Osteoblast (primary cell): ENCODE measurements at places on chromosomes 2 and 18. TPM values are rescaled to one million over a fixed set of nuclear protein-coding genes. Genes with fewer than 3 reads are reported as not detected.

The RIT2 gene
- total RNA-seq, result not detected in 2 replicates

The TMEM163 gene
- total RNA-seq, result under 0.01 TPM in 1 of 2 replicates, not detected in the other

The RPE gene
- total RNA-seq, result 60.1 and 68.0 TPM in 2 replicates

The CHPF gene
- 192 and 221 TPM in 2 replicates for total RNA-seq

The THSD7B gene
- total RNA-seq, result under 0.01 TPM in 2 replicates

The CFAP221 gene
- total RNA-seq, result 0.36 and 1.2 TPM in 2 replicates

The CROCC2 gene
- total RNA-seq, result under 0.01 TPM in 2 replicates

The ASAP2 gene
- total RNA-seq, result 56.0 and 66.2 TPM in 2 replicates

The UGT1A5 gene
- not detected in 2 replicates for total RNA-seq

The SPATA3 gene
- not detected in 2 replicates for total RNA-seq

The SAG gene
- total RNA-seq, result not detected in 2 replicates

The GLI2 gene
- 3.8 and 10.1 TPM in 2 replicates for total RNA-seq

The MEIS1 gene
- 11.9 and 15.9 TPM in 2 replicates for total RNA-seq

The TEKT4 gene
- total RNA-seq, result not detected in 2 replicates

The LIMS3 gene
- total RNA-seq, result 3.2 and 7.2 TPM in 2 replicates

The PROM2 gene
- 0.29 and 0.36 TPM in 2 replicates for total RNA-seq

The WDFY1 gene
- total RNA-seq, result 74.6 and 83.4 TPM in 2 replicates

The TCF23 gene
- not detected in 2 replicates for total RNA-seq

The PLGLB2 gene
- 2.5 and 3.2 TPM in 2 replicates for total RNA-seq

The COBLL1 gene
- total RNA-seq, result 10.9 and 17.4 TPM in 2 replicates

The PUS10 gene
- total RNA-seq, result 5.6 and 5.8 TPM in 2 replicates

The CTIF gene
- total RNA-seq, result 58.6 and 65.9 TPM in 2 replicates

The POTEC gene
- total RNA-seq, result 0.29 and 0.36 TPM in 2 replicates

The TCF4 gene
- total RNA-seq, result 87.2 and 89.9 TPM in 2 replicates
